NCI-H1105 treated with DMSO at 0.1 percent for 48 hours (cell line): ENCODE measurements at places on chromosomes 2 and 18.

GRCh38 chr18:28039078-28039477 lies 137.9 kb downstream of the CDH2 start:
- DNase-seq = no peak

DNA sequence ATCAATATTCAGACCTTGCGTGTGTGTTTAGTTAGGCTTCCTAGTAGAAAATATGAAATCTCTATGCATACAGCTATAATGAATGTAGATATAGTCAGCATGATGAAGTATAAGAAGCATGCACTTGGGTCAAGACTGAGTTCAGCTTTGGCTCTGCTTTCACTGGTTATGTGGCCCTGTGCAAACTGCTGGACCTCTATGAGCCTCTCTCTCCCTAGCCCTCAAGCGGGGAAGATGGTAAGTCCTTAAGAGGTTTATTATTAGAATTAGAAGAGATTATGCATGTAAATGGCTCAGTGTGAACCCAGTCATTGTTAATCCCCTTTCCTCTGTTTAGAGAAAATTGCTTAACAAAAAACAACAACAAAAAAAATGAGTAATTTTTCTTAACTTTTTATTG lies 178.8 kb upstream of the NXPH2 start:
- DNase-seq = no peak

DNA sequence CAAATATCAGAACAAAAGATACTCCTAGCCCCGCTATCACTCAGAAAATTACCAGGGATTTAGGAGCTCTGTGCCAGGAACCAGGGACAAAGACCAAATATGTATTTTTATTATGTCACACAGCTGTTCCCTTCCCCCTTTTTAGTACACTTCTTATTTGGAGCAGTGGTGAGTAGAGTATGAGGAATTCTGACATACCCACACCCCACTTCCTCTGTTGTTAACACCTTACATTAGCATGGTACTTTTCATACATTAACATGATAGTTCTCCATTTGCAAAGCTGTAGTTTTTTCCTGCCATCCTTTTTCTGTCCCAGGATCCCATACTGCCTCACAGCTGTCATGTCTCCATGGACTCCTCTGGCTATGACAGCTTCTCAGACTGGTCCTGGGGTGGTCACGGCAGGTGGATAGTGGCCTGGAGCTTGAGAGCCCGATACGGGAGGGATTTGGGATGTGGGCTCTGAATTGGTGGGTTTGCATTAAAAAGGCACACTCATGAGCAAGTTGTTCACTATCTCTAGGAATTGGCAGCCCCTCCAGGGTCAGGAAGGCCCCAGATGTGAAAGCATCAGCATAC lies 100.2 kb downstream of the SH3RF3 start:
- DNase-seq = no peak

DNA sequence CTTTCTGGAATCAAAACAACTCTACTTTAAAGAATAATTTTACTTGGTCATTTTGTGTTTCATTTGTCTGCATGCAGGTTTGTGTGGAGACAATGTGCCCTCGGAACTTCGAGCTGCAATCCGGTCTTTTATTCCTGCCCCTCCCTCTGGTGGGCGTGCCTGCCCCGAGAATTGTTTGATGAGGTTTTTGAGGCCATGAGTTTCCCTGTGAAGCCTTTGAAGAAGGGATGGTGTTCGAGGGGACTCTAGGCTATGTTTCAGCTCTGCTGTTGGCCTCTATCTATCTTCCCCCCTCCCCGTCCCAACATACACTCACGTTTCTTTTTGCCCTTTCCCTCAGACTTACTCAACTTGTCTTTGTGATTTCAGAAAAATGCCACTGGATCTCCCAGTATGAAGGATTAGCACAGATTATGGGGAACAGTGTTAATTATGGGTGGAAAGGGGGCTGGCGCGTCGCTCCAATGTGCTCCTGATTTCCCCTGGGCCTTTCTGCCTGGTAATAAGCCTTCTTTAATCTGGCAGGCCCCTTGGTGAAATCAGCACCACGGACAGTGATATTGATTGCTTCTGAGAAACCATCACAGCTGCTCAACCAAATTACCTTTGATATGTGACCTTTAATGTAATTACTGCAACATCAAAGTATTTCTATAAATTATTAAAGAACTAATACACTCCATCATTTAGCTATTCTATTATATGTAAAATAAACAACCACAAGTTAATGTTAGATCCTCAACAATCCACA lies 82.2 kb downstream of the CELF4 start:
- no peak for DNase-seq
